Ureter (tissue), 1 donor: ENCODE measurements at places on chromosomes 5 and 9. TPM values are rescaled to one million over a fixed set of nuclear protein-coding genes. Genes with fewer than 3 reads are reported as not detected.

GRCh38 chr5:95102687-95103086 is 182.2 kb downstream of the MCTP1 start:
- DNase-seq: no peak

DNA sequence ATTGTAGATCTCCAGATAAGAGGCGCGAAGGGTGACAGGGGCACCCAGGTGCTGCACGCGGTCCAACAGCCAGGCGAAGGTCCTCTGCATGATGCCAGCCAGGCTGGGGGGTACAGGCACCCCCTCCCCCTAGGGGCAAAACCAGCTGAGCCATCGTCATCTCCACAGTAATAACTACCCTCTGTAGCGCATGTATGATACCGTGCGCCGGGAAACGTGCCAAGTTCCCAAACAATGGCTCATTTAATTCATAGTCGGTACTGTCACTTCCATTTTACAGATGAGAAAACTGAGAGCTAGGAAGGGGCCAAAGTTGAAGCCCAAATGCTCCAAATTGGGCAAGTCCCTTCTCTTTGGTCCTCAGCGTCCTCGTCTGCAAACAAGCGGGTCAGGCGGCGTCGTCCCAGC is 1.5 kb downstream of the KIF12 start:
- no peak for DNase-seq

INSL6 gene
- not detected for total RNA-seq

PCDHB3 gene
- 1.1 TPM for total RNA-seq

SERF1A gene
- total RNA-seq: 10.3 TPM

DNA sequence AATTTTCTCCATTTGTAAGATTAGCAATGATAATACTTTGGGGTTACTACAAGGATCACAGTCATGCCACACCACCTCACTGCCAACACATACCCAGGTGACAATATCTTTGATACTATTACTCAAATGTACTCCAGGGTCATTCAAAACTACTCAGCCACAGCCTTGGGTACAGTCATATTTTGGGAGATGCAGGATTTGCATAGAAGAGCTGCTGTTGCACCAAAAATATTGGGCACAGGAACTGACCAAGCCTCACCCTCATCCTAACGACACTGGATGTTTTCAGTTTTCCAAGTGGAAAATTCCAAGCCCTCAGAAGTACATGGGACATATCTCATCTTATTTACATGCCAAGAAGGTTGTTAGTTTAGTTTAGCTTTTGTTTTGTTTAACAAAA is 120.9 kb upstream of the C6 start:
- no peak for DNase-seq

GRCh38 chr9:121858788-121859187 is 207.4 kb downstream of the DAB2IP start:
- DNase-seq: peak; percentile 36

DNA sequence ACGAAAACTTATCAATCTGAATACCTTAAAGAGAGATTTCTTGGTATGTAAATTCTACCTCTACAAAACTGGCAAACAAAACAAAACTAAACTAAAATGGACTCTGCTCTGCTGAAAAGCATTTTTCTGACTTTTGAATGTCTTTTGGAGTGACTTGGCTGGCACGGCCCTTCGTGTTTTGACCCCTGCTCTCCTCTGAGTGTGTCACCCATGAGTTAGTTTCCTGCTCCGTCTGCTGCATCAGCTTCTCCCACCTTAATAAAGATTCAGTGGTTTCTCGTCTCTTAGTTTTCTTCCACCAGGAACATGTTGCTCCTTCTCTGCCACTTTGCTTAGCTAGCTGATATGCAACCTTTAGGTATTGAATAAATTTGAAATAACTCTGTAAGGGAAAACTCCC is 1084.0 kb upstream of the CDH18 start:
- no peak for DNase-seq

TLX3 gene
- not detected for total RNA-seq

DNA sequence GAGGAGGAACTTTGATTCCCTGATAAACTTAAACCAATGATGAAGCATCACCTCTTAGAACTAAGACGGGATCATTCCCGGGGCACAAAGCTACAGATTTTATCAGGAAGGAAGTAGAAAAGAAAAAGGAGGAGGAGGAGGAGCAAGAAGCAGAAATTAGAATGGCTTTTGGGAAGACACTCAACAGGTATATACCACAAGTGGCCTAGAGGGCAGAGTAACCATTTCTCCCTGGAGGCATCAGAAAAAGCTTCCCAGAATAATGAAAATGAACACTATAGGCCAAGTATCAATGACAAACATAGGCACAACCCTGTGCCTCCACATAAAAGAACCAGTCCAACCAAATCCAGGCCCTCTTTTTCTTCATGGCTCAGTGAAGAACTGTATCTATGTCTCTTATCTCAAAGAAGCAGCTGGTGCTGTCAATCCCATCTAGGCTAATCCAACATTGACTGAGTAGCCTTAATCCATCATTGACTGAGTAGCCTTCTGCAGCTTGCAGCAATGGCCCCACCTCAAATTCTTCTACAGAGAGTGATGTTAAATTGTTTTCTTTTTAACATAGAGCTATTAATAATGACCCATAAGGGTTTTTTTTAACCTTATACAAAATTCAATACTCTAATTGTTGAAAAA is 178.8 kb upstream of the KIF2A start:
- no peak for DNase-seq

- DNase-seq: no peak
Observed at GRCh38 chr9:101268426-101268825, 116.4 kb downstream of the BAAT start.

GRCh38 chr5:2742921-2743679 is 8.4 kb downstream of the IRX2 start:
- DNase-seq: no peak

TAF11L5 gene
- not detected for total RNA-seq

- DNase-seq: no peak
Observed at GRCh38 chr5:170523142-170523551, 19.3 kb downstream of the KCNIP1 start.

DNA sequence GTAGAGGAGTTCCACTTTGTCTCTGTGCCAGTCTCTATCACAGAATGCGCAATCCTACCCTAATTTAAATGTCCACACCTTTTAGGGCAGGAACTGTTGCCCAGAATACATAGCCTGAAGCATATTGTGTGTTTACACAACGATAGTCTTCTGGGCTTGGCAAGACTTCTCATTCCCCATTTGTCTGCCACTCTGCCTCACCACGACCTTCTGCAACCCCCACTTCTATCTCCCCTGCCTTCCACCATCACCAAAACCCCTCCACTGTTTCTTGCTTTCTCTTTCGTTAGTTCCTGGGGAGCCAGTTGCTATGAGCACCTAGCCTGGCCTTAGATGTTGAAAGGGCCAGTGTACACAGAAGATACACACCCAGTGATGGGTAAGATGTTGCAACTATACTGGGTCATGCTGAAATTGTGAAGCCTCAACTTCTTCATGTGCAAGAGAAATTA is 883 bp upstream of the RNF145 start:
- DNase-seq: no peak

TMEM252 gene
- not detected for total RNA-seq

DNA sequence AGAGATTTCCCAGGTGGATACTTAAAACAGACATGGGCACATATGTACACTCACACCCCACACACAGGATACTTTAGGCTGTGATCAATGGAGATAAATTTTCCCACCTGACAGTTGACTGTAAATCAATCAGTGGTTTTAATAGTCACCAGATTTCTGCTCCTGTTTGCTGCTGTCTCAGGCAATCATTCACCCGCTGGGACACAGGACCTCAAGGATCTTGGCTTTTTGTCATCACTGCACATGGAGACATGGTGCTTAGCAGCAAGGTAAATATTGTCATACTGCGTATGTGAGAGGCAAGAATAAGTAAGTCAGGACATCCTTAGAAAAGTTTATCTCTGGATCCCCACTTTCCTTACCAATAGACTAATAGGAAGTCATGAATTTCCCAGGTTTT is 60.8 kb upstream of the KLF9 start:
- DNase-seq: no peak

GRCh38 chr5:142073362-142073988 is 35.1 kb upstream of the NDFIP1 start:
- no peak for DNase-seq

IL3 gene
- total RNA-seq: not detected

GRCh38 chr5:62432621-62433064 is 20.1 kb downstream of the IPO11 start:
- DNase-seq: no peak

CDH18 gene
- not detected for total RNA-seq

TAF1L gene
- total RNA-seq: not detected

- DNase-seq: no peak
Observed at GRCh38 chr5:67816456-67816855, 399.1 kb upstream of the PIK3R1 start.

DNA sequence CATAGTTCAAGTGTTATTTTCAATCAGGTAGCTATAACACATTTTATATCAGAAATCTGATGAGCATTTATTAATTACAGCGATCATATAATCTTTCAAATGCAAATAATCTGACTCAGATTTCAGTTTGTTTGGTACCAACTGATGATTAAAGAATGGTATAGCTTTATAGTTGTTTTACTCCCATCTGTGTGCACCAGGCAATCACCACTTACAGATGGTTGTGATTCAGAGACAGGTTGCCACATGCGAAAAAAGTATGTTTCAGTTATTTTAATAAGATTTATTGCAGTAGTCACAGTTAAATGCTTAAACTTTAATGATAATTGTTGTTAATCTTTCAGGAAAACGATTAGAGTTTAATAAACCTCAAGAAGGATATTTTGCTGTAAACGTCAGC is 155.1 kb upstream of the ARRDC3 start:
- no peak for DNase-seq

MAP3K1 gene
- 26.7 TPM for total RNA-seq

GRCh38 chr9:112754578-112754977 is 4.0 kb downstream of the SNX30 start:
- DNase-seq: no peak

- no peak for DNase-seq
Observed at GRCh38 chr5:6681682-6682081, 31.6 kb upstream of the TENT4A start.

DNA sequence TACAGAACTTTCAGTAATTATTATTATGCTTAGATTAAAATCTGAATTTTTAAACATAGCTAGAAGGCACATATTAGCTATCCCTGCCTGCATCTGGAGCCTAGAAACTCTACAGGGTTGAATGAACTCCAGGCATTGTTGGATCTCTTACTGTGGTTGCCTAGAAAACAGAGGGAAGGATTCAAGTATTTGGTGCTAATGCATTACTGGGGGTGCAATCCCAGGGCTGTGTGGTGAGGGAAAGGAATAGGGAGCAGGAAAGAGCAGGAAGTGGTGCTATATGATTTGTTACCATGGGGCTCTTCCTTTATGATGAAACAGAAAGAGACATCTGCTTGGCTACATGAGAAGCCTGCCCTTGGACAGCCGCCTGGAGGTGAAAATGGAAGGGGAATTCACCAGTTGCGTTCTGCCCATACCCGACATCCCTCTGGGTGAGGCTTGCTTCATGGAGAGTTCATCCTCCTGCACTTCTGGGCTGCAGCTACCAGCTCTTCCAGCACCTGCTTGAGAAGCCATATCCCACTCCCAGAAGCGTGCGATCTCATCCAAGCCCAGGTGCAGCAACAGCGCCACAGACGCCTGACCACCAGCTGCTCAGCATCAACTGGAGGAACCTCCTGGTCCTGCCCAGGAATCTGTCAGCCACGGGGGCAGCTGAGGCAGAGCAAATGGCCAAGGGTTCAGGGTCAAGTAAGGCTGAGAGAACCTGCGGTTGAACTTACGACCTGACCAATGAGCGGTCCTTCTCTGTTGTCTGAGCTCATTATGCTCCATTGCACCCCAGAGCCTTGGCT is 362.8 kb downstream of the SEMA5A start:
- no peak for DNase-seq

- DNase-seq: no peak
Observed at GRCh38 chr5:164326219-164326618, 820.8 kb downstream of the MAT2B start.

SERINC5 gene
- total RNA-seq: 89.9 TPM

CDHR2 gene
- not detected for total RNA-seq

DNA sequence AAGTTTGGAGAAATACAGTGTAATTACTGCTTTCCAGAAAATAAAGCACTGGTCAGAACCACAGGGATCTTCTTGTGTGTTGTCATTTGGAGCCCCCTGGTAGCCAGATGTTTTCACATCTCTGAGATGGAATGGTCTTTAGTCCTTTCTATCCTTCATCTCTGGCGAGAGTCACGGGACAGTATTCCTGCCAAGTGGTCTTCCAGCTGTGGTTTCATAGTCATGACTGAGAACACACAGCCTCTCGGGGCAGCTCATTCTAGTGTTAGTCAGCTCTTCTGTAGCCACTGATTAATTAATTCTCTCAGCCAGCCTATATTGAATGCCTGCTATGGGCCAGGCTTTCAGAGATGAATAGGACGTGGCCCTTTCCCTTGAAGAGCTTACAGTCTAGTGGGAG is 34.1 kb downstream of the HMGXB3 start:
- DNase-seq: no peak

LCNL1 gene
- 1.7 TPM for total RNA-seq

DNA sequence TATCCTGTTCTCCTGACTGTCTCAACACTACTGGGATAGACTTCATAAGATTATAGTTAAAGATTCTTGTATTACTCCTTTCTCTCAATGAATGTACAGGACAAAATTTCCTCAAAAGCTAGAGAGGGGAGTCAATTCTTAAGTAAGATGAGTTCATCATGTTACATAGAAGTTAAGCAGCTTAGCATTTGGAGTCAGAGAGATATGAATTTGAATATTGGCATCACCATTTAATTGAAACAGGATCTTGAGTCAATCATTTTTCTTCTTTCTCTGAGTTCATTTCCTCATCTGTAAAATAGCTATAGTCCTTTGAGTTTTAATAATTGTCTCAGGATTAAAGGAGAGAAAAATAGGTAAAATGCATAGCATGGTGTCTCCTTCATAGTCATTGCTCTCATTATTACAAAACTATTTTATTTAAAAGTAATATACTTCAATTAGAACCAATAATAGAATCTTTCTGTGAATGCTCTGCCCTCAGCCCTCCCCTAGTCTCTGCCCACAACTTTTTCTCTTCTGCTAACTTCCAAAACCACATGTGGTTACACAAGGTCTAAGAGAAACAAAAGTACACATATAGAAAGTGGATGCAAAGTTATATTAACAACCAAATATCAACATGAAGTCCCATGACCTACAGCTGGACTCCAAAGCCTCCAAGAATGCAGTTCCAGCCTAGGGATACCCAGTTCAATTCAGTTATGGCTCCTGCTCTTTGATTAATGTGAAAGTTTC is 265.6 kb downstream of the TLE1 start:
- DNase-seq: no peak

TNFSF15 gene
- 16.2 TPM for total RNA-seq
